ENCODE measurements at places on chromosomes 5 and 9.

- DNase-seq = no peak
Observed at GRCh38 chr5:55636177-55636576, 75.9 kb downstream of the SLC38A9 start.

- DNase-seq = no peak
Observed at GRCh38 chr5:14557791-14558415, 23.7 kb upstream of the OTULINL start.

DNA sequence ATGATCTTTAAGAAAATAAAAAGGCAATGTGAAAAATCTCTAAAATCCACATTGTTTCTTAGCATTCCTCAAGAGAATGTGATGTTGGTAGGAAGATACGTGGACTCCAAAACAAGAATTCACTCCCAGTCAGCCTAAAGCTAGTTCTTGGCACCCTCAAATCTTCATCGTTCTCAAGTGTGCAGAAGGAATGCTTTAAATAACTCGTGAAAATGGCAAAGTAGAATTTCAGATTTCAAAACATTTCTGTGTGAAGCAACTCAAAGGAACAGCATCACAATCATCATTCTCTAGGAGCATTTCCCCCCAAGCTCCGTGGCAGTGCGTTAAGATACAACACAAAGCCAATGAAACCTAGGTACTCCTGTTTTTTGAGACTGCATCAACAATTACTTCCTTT is 185.1 kb upstream of the DMAC1 start:
- no peak for DNase-seq

DNA sequence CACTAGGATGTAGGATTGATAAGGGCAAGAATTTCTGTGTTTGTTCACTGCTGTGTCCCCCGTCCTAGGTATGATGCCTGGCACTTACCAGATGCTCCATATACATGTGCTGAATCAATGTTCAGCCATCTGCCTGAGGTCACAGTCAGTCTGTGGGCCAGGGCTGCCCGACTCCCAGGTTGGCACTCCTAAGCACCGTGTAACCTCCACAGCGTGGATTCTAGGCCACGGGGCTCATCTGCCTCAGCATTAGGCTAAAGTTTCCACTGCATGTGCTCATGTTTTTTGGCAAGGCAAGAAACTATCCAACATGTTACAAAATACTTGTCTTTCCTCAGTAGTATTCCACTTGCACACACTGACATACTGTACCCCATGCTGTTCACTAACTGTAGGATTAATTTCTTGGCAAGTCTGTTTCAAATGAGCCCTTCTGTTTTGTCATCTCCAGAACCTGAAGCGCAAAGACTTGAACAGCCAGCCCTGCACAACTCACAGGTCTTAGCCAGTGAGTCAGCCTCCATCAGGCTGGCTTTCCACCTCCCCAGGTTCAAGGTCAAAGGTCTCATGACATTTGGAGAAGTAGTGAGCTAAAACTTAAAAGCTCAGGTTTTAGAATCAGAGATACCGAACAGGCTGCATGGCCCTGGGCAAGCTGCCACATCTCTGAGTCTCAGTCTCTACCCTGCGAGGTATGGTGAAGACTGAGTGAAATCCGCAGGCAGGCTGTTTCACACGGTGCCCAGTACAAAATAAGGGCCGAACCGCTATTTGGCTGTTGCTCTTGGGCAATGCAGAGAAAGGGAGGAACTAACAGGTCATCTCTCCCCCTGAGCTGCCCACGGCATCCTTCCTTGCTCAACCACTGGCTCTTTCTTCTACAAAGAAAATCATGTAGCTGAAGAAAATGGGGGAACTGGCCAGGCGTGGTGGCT is 7.2 kb downstream of the TOR1A start:
- no peak for DNase-seq

DNA sequence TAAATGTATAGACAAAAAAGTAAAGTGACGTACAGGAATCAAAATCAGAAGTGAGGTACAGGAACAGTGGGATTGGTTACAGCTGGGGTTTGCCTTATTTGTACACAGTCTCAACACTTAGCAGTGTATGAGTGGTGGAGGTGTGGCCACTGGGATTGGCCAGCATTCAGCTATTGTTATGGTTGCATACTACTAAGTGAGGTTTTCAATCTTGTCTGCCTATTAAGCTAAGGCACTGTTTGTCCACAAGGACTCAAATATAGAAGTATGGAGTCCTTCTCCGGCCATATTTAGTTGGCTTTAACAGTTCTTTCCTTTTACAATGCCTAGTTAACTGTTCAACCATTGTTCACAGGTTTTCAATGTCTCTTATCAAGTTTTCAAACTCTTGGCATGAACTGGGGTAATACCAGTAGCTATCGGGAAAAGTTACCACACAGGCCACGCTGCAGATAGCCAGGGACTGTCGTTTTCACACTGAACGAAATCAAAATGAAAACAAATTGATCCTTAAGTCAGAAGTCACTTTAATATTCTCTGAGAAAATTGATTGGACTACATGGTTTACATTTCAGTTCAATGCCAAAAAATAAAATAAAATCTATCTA is 176.0 kb upstream of the FREM1 start:
- no peak for DNase-seq

GRCh38 chr5:125683669-125684068 is 739.5 kb upstream of the GRAMD2B start:
- no peak for DNase-seq

- DNase-seq = no peak
Observed at GRCh38 chr5:153081385-153081784, 409.1 kb upstream of the GRIA1 start.

GRCh38 chr5:80569086-80569960 is 757 bp downstream of the ANKRD34B start:
- DNase-seq = no peak

DNA sequence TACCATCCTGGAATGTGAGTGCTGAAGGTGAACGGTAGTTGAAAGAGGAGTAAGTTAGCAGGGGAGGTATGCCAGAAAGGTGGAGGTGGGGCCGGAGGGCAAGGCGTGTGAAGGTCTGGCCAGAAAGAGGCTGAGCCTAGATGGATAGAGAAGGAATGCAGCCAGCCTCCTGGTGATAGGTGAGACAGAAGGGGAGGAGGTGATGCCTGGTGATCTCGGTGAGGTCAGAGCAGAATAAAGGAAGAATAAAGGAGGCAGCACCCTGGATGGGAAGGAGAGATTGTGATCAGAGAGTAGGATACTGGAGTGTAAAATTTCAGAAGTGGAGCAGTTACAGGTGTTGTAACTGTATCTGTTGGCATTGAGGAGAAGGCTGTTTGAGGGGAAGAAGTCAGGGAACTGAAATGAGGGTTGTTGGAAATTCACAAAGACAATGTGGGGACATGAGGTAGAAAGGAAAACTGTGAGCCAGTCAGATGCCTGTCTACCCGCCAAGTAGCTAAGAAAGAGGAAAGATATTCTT is 2.0 kb downstream of the GNG10 start:
- no peak for DNase-seq

GRCh38 chr9:127130661-127131538 is 8.5 kb upstream of the ANGPTL2 start:
- DNase-seq = no peak

- DNase-seq = no peak
Observed at GRCh38 chr9:108854641-108855528, 901 bp downstream of the ACTL7B start.

DNA sequence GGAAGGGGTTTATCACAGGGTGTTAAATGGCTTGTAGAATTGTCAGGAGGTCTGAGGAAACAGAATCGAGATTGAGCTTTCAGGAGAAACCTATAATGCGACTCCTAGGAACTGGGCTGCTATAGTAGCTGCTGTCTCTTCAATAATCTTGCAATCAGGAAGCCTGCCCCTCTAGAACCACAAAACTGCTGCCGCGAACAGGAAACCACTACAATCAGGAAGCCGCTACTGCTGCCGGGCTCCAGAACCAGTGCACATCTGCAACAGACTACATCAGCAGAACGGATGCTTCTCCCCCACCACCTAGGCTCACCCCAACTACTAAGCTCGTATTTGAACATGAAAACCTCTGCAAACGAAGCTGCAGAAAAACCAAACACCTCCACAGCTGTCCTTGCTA is 31.6 kb downstream of the TNFSF8 start:
- DNase-seq = peak; percentile 77

GRCh38 chr5:139760066-139761056 is 35.2 kb upstream of the PSD2 start:
- DNase-seq = no peak

GRCh38 chr5:178231539-178232123 is 971 bp downstream of the PHYKPL start:
- DNase-seq = no peak

GRCh38 chr9:118395415-118395814 is 691.2 kb downstream of the TLR4 start:
- DNase-seq = no peak

GRCh38 chr5:56264417-56265025 is 31.4 kb upstream of the ANKRD55 start:
- DNase-seq = no peak

DNA sequence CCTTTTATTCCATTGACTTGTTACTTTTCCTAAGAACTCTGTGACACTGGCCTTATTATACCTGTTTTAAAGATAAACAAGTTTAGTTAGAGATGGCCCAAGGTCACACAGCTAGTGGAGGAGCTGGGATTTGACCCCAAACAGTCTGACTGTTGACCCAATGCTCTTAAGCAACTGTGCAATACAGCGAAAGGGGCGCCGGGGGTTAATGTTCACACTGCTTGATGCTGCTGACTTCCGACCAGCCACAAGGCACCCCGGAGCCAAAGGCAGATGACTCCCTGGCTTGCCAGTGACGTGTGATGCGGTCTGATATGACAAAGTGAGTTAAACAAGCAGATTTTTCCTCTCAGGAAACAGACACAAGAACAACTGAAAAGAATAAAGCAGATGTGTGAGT is 23.9 kb downstream of the PIK3R1 start:
- DNase-seq = peak; percentile 92

- DNase-seq = no peak
Observed at GRCh38 chr5:125536582-125536981, 790.1 kb upstream of the ZNF608 start.

- DNase-seq = no peak
Observed at GRCh38 chr9:4287386-4287785, 12.5 kb downstream of the GLIS3 start.

DNA sequence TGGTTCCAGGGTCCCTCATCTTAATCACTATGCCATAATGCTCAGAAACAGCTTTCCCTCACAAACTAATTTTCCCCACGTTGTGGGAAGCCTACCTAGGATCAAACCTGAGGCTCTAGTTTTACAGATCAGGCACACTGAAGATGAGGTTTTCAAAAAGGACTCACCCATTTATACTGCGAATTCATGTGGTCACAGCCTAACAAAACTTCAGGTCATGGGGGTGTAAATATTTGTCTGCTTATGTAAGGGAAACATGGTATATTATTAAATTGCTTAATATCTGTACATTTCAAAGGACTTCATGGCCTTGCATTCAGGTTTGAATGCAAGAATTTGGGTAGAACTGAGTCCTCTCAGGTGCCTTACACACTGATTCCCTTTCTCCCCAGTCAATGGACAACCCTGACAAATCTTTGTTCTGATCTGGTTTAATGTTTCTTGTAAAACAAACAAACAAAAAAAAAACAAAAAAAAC is 12.1 kb downstream of the ZFAND5 start:
- no peak for DNase-seq

GRCh38 chr5:168699002-168699401 is 119.8 kb upstream of the PANK3 start:
- no peak for DNase-seq

- DNase-seq = no peak
Observed at GRCh38 chr9:132184124-132184523, 22.3 kb downstream of the NTNG2 start.

DNA sequence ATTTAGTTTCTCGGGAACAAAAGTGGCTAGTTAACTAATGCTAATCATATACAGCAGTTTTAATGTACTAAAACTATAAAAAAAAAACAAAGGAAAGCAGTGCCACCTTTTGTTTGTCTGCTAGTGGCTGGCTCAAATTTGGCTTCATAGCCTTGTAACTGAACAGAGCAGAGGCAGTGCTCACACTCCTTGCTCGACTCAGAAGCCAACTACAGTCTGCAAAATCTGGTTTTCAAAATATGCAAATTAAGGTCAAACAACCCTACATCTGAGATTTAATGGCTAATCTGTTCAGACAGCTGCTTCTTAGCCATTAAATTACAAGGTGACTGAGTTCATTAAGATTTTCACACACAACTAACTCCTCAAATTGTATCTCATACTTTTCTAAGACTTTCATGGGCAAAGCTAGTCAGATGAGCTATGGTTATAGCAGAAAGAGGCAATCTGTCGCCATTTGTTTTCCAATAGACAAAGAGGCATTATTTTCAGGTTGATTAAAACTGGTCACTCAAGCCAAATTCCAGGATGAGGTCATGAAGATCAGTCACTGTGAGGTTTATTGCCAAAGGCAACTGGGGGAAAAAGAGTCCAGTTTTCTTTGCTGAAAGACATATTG is 56.8 kb upstream of the EPB41L4A start:
- DNase-seq = no peak

DNA sequence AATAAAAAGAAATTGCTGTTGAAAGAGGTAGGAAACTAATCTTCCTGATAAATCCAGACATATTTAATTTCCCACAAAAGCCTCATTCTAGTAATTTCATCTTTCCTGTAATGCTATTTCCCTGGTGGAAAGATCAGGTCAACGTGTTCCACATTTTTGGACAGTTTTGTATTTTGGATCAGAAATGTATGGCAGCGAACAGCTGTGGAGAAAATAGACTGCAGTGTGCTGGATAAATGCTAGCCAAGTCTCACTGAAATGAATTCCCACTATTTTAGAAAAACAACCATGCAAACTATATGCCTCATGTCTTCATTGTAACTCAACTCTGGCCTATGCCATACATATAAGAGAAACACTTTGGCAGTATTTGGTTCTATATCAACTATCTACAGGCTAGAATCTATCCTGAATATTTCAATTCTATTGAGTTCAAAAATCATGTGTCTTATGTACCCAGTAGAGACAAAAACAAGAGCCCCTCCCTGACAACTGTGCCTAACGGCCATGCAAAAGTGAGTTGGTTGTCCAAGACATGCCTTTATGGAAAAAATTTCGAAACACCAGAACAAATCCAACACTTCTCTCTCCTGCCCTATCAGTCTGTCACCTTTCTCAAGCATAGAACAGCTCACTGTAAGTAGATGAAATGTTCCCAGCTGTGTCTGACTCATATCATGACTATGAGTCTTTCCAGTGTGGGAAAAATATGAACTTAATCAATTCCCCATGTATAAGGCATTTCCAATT is 191.3 kb upstream of the NREP start:
- DNase-seq = no peak

DNA sequence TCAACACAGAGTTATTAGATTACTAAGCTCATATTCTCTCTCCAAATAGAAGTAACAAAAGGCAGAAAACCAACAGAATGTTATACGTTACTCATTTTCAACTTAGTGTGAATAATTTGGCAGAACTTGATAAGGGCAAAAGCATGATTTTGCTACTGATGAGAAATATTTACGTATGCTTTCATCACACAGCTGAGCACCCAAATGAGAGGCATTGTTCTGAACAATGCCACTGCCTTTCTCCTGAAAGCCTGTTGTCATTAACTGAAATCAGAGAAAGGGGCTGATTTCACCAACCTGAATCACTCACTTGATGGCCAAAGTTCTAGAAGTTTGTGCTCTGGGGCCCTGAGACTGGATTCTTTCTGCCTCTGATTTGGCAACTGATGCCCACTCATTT is 367.5 kb upstream of the PTGER4 start:
- DNase-seq = no peak

Data from CD4-positive, alpha-beta T cell (primary cell).